ENCODE measurements at places on chromosomes 5 and 9.

DNA sequence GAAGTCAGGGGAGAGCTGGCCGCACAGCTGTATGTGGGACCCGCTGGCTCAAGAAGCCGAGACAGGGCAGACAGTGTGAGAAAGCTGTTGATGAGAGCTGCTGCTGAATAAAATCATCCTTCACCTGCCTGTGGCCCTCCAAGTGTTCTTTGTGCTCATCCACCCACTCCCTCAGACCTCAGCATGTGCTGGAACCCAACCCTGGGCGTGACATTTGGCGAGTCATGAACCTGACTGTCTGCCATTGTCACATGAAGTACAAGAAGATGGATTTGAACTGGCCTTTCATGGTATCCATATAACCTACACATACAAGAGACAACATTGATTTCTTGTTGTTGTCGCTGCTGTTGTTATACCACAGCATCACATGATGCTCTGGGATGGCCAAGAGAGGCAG lies 139.7 kb upstream of the PLCXD3 start:
- no peak for DNase-seq

- no peak for DNase-seq
Measured at GRCh38 chr5:8961219-8961618, 584.7 kb downstream of the SEMA5A start.

DNA sequence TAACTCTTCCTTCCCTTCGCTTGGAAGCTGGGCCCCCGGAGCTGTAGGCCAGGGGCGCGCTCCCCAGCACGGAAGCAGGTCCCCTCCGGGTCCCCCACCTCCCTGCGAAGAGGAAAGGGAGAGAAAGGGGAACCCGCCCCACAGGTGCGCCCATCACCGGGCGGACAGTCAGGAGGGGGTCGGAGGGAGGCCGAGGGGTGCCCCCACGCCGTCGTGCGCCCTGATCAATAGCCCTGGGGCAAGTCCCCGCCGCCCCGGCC lies 793 bp downstream of the AGPAT2 start:
- no peak for DNase-seq

GRCh38 chr5:51651476-51651875 lies 268.2 kb downstream of the ISL1 start:
- no peak for DNase-seq

GRCh38 chr5:1387059-1387755 lies 42.3 kb upstream of the CLPTM1L start:
- no peak for DNase-seq

DNA sequence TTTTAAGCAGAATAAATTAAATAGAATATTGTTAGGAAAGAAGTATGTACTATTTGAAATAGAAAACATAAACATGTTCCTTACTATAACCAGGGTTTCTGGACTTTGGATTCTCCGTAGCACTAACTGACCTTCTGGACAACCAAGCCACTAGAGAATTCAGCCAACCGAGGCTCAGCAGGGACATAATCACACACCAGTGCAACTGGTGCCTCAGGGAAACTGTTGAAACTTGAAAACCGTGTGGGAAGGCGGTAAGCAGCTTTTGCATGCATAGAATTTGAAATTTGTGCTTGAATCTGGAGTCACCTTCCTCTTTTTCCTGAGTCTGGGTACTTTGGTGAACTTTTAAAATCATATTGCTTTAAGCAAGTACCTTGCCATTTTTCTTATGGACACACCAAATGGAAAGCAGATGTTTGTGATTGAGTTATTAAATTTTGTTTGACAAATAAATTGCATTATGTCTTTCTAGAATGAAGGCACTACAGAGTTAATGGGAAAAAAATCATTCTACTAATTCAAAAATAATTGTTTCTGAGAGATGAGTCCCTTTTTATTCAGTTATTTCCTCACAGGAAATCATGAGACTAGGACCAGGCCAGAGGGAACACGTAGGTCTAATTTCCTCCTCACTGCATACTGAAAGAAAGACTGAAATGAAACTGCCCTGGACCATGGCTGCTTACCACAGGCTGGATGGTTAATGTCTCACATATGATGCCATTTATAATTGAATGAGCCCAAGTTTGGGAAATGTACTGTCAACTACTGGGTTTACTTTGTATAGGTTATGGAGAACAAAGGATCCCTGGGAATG lies 20.6 kb upstream of the SCAMP1 start:
- no peak for DNase-seq

GRCh38 chr9:34524349-34524748 lies 1.6 kb upstream of the ENHO start:
- no peak for DNase-seq

GRCh38 chr9:84898188-84898587 lies 228.7 kb downstream of the NTRK2 start:
- no peak for DNase-seq

- DNase-seq: no peak
Measured at GRCh38 chr5:134450374-134450773, 38.7 kb upstream of the CDKN2AIPNL start.

DNA sequence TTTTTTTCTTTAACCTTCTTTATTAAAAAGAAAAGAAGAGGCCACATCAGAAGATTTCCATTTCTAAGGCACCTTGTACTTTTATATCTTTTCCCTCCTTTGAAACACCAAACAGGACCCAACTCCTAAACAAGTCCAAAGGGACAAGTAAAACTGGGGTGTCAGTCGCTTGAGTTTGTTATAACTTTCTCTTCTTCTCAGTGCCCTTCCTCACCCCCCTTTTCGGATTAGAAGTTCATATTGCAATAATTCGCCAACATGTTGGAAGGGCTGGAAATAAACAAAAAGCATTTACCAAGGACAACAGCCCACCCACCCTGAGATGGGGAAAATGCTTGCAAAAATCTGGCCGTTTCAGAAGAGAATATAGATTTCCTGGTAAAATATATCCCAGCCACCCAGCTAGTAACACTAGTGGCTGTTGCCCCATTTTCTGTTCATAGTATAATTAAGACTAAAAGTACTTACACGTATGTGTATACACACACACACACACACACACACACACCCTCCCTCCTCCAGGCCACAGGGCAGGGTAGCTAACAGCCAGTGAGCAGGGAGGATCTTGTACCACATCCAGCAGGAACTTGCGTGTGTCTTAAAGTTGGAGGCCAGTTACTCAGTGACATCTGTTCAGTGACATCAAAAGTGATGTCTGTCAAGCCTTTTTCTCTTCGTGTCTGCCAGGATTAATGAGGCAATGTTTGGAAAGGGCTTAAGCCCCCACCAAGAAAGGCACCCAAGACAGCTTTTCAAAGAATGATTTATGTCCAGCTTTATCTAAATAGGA lies 149.1 kb upstream of the KLF4 start:
- DNase-seq: peak; percentile 14

- no peak for DNase-seq
Measured at GRCh38 chr5:51691538-51692079, 308.4 kb downstream of the ISL1 start.

- DNase-seq: no peak
Measured at GRCh38 chr5:96062836-96063235, 101.2 kb upstream of the ELL2 start.

- DNase-seq: no peak
Measured at GRCh38 chr5:122943050-122943698, 93.4 kb downstream of the PPIC start.

DNA sequence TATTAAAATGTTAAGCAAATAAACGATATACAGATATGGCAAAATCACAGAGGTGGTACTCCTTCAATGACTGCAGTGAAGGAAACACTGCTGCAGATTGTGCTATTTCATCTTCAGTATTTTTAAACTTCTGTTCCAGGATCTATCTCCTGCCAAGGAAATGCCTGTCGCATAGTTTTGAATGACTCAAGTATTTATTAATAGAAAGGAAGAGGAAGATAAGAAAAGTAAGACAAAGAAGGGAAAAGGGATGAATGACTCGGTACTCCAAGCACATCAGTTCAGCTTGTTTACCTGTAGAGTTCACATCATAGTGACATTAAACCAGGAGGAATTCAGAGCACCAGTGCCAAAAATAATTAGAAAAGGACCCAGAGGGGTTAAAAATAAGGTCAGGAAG lies 5.1 kb upstream of the GPX8 start:
- no peak for DNase-seq

DNA sequence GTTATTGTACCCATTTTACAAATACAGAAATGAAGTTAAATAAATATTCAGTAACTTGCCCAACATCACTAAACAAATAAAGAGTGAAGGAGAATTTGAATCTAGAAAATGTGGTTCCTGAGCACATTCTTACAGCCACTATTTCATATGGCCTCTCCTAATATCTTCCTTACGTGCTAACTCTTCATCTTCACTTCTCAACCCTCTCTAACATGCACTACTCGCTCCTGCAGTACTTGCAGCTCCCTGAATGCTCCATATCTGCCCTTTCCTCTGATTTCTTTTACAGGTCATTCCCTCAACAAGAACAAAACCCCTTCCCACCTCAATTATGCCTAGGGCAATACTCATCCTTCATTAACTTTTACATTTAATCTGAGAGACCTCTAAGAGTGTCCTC lies 711.5 kb downstream of the CETN3 start:
- no peak for DNase-seq

GRCh38 chr5:171498166-171498565 lies 78.7 kb downstream of the FGF18 start:
- no peak for DNase-seq

DNA sequence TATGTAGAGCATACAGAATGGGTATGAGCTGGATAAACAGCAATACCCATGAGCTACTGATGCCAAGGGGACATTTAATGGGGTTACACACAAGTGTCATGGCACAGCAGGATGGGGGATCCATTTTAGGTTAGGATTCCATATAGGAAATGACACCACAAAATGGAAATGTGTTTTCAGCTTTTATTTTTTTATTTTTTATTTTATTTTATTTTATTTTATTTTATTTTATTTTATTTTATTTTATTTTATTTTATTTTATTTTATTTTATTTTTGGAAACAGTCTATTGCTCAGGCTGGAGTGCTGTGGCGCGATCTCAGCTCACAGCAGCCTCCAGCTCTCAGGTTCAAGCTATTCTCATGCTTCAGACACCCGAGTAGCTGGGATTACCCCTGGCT lies 11.6 kb downstream of the ZNF474 start:
- no peak for DNase-seq

GRCh38 chr9:120710110-120710981 lies 3.9 kb downstream of the MEGF9 start:
- DNase-seq: peak; percentile 68

DNA sequence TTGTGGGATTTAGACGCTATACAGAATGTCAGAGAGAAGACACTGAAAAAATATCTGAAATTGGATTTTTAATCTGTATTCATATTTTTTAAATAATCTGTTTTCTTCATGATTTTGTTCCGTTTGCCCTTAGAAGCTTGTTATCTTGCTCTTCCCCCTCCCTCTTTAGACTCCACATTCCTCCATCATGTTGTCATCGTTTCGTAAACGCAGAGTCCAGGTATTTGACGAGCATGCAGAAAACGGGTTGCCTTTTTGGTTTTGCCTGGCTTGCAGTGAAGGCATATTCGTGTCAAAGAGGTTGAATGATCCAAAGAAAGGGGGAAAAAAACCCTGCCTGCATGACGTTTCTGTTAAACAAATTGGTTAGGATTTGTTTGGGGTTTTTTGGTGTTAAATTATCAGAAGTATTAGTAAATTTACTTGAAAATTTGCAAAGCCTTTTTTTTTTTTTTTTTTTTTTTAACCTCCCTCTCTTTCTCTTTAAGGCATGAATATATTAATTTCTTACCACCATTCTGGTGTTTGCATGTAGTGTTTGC lies 2.9 kb downstream of the SPTAN1 start:
- no peak for DNase-seq

DNA sequence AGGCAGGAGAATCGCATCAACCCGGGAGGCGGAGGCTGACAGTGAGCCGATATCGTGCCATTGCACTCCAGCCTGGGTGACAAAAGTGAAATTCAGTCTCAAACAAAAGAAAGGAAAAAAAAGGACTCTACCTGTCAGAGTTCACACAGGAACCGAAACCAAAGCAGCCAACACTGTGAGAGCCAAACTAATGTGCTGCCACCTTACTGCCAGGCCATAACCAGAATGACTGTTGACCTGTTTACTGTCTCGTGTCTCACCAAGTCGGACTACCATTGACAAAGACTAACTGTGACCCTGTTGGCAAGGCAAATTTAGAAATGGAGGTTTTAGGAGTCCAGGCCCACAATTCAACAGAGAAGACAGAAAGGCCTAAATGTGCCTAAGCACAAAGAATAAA lies 112.4 kb downstream of the ANXA2R start:
- DNase-seq: no peak

DNA sequence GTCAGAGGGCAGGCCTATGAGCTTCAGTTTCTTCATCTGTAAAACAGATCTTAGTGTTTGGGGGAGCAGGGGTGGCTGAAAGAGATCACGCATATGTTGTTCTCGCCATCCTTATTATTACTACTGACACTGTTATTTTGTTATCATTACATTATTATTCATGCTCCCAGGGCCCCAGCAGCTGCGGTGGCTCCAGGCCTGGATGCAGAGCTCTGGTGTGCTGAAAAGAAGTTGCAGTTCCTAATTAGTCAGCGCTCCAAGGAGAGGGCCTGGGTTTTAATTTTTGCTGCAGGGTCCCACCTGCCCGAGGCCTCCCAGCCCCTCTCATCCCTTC lies 19.5 kb downstream of the CXXC5 start:
- DNase-seq: no peak

DNA sequence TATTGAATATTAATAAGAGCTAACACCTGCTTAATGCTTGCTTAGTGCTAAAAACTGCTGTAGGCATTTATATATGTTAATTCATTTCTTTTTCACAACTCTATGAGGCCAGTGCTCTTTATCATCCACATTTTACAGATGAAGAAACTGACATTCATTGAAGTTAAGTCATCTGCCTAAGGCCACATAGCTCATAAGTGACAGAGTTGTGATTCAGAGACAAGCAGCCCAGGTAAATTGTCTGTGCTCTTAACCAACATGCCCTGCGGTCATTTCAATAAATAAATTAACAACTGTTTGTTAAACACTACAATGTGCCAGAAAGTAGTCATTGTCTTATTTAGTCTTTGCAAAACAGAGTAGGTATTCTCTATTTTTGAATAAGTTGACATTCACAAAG lies 1354.4 kb upstream of the C9orf72 start:
- no peak for DNase-seq

DNA sequence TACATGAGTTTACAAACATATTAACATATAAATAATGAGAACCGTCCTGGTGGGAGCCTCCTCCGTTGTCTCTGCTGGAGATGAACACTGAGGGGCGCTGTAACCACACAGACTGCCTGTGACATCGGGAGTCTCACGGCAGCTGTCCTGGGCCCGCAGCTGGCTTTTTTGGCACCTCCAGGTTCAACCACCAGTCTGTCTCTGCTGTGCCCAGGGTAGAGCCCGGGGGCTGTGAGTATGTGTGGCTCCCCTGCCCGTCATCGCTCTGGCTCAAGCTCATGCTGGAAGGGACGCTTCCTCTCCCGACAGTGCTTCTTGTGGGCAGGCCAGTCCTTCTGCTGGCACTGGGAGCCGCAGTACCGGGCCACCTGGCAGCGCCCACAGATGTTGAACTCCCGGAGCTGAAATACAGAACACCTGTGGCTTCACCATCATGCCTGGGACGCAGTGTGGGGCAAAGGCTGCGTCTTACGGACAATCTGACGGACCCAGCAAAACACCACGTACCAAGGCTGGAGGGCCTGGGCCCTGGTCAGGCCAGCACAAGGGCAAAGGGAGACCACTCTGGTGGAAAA lies 3.6 kb upstream of the DPH7 start:
- no peak for DNase-seq

All from CD4-positive, alpha-beta T cell treated with Interleukin-4 for 4 hours (primary cell).